ENCODE measurements at places on chromosomes 6 and 20.

GRCh38 chr6:169539176-169539897, 162.5 kb downstream of the WDR27 start:
- no peak for DNase-seq

DNA sequence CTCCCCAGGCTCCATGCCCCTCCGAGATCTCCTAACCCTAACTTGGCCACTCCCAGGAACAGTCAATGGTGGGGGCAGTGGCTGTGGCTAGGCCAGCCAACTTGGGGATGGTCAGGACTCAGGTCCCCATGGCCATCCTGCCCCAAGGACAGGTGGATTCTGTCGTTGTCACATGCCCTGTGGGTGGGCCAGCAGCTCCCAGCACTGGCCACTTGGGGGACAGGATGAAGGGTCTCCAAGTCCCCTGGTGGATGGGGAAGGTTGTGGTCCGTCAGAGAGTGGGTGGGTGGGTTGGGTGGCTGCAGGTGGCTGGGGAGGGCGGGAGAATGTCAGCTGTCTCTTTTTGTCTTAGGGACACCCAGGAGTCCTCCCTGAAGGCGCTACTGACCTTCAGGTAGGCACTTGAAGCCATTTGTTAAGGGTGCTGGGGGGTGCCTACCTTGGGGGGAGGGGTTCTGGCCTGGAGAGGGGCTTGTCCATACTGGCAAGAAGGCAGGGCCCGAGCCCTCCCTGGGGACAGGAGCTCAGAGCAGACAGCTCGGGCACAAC, 5.5 kb downstream of the COL9A3 start:
- DNase-seq = no peak

DNA sequence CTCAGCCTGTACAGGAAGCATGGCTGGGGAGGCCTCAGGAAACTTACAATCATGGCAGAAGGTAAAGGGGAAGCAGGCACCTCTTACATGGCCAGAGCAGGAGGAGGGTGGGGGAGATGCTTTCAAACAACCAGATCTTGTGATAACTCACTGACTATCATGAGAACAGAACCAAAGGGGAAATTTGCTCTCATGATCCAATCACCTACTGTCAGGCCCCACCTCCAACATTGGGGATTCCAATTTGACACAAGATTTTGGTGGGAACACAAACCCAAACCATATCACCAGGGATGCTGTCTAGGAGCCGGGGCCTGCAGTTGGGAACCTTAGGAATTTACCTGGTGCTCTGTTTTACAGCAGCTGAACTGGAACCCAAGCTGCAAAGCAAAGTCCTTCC, 191.1 kb upstream of the CITED2 start:
- no peak for DNase-seq

DNA sequence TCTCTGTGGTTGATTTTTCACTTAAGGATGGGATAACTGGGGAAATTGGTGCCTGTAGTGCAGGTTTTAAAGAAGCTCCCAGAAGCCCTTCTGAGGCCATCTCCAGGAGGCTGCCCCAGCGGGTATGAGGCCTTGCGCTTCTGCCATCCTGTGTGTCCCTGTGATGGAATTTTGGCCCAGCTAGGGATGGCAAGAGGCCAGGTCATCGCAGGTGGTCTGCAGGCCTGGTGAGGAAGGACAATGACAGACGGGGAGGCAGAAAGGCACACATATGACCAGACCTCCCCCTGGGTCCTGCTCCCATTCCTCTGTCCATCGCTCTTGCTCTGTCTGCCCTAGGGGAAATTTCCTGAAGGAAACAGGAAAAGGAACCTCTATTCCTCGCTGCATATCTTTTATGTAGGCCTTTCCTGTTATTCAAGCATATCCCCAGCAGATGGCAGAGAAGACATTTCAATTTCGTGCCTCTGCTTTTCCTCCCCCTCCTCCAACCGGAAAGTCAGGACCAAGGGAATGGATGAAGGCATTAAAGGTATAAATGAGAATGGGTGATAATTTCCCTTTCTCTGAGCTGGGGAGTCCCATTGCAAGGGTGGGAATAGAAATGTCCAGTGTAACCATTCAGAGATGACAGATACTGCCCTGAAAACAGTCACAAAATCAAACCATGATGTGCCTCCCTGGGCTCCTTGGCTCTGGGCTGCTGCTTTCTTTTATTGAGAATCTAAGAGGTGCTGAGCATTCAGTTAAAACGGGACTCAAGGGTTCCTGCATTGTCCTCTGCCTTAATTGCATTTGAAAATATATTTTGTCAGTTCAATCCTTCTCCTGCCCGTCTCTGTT, 17.6 kb upstream of the HLA-F start:
- DNase-seq = no peak

- DNase-seq = no peak
These were observed 23.7 kb upstream of the ID1 start for GRCh38 chr20:31581391-31581790.

- DNase-seq = no peak
These were observed 178.4 kb downstream of the MRPL14 start for GRCh38 chr6:43948527-43949485.

GRCh38 chr6:152380993-152381898, 255.9 kb downstream of the SYNE1 start:
- no peak for DNase-seq

- DNase-seq = no peak
These were observed 24.5 kb downstream of the MAP3K5 start for GRCh38 chr6:136767570-136768309.

GRCh38 chr6:166411721-166412151, 29.0 kb upstream of the MPC1 start:
- no peak for DNase-seq

- no peak for DNase-seq
These were observed 428.8 kb upstream of the ID4 start for GRCh38 chr6:19408331-19408730.

GRCh38 chr20:21113697-21114096, 7.5 kb upstream of the LINC00237 start:
- DNase-seq = no peak

- DNase-seq = no peak
These were observed 553.0 kb upstream of the ADGRB3 start for GRCh38 chr6:68082086-68082485.

DNA sequence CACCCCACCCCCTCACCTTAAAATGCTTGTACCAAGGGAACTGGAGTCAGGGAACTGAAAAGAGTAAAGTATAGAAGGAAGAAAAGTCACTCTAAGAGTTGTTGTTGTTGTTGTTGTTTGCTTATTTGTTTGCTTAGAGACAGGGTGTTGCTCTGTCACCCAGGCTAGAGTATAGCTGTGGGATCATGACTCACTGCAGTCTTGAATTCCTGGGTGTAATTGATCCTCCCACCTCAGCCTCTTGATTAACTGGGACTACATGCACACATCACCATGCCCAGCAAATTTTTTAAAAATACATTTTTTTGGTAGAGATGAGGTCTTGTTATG, 681.6 kb upstream of the GJE1 start:
- no peak for DNase-seq

DNA sequence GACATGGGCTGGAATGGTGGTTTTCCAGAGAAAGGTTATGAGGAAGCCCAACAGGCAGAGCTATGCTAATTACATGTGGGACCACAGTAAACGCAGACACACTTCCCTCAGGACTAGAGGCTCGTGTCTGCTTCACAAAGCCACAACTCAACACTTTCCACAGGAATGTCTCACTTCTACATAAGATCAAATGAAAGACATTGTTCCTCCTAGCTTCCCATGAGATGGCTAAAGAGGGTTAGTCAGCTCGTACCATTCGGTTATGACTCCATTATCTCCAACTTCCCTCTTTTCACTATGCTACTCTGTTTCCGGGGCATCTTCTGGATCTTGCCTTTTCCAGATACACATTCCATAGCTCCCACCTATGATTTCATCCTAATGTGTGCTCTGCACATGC, 29.1 kb upstream of the ZC3H12D start:
- no peak for DNase-seq

DNA sequence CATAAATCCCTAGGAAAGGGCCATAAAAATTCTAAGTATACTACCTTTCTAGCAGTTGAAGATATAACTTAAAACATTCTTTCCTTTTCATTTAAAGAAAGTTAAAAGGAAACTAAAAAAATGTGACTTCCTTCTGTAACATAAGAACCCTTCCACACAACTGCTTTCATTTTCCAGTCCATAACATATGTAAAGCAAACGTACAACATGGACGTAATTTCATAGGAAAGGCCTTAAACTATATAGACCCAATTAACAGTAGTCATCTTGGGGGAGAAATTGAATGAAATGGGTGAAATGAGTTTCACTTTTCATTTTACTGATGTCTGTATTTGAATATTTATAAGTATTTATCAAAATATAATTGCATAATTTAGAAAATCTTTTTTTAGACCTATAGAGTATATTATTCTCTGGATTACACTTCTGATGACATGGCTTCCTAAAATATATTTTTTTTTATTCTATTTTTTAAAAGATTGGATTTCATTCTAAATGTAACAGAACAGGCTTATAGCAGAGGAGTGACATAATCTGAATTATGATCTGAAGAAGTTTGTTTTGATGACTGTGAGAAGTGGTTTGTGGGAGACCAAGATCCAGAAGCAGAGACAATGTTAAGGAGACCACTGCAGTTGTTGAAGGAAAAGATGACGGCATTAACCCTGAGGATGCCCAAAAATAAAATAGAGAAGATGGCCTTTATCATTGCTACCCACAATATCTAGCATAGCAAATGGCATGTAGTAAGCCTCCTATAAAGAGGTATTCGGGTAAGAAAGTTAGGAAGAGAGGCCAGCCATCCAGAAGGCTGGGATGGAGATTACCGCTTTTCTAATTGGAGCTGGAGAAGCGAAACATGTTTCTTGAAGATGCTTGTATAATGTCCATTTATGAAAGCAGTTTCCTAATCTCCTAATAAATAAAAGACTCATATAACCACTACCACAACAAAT, 260.4 kb downstream of the PTPRK start:
- no peak for DNase-seq

DNA sequence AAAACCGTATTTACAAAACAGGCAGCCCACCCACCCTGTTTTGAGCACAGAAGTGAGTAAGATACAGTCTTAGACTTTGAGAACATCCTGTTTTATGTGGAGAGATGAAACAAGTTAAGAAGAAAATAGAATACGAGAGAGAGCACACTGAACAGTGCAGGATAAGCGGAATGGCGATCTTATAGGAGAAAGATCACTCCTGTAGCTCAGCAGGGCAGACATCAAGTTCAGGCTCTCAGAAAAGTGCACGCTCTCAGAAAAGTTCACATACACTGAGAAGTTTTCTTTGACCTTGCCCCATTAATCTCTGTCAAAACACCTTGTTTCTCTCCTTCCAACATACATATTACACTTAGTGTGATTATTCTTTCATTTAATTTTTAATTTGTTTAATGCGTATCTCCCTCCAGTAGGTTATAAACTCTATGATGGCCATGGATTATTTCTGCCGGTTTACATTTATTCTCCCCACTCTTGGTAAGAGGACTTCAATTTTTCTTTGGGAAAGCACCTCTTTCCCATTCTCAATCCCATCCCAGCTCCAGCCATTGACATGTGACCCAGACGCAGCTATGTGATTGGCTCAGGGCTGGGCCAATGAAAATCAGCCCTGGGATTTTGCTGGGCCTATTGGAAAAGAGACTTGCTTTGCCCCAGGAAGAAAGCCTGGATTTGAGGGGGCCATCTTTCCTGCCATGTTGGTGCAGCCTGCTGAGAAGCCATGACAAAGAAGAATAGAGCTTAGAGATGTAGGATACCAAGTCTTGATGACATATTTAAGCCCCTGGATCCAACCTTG, 16.2 kb downstream of the KCNB1 start:
- DNase-seq = no peak

DNA sequence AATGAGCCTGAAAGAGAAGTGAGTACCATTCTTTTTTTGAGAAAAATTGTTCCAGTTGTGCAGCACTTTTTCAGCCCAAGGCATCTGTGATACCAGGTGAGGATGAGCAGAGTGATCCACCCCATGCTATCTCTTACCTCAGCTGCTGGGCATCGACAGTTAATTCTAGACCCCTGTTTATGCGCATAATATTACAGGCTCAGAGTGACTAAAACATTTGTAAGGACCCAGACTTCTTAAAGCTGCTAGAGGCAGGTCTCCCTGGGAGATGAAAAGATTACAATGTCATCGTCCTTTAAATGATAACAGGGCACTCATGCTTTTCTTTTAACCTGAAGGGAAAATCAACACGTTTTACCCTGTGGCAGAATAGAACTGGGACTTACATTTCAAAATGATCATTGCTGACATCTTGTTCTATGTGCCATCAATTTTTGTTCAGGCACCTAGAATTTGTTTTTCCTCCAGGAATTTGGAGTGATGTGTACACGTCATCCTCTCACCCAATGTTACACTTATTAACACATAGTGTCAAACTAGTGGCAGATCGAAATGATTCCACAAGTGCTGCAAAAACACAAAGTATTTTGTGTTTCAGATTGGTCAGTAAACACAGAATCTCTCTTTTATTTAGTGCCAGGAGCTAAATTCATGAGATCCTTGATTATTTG, 684.6 kb downstream of the UTRN start:
- no peak for DNase-seq

DNA sequence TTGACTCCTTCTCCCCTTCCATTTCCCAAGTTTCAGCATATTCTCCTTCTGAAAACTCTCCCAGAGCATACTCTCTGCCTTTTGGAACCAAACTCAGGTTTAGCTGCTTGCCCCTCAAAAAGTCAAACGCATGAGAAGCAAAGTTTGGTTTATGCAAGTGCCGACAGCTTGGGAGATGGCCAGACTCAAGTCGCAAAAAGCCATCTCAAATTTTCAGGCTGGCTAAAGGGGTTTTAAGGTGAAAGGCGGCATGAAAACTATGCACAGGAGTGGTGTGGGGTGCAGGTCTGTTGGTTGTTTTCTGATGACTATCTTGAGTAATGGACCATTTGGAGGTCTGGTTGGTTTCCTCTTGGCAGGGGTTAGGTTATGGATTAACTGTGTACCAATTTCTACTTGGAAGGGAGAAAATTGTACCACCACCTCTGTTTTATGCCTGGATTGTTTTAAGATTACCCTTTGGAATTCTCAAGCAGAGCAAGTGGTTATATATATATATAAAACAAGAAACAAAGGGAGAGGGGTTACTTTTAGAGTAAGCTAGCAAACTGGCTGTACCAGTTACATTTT, 52.4 kb upstream of the SCGN start:
- no peak for DNase-seq

DNA sequence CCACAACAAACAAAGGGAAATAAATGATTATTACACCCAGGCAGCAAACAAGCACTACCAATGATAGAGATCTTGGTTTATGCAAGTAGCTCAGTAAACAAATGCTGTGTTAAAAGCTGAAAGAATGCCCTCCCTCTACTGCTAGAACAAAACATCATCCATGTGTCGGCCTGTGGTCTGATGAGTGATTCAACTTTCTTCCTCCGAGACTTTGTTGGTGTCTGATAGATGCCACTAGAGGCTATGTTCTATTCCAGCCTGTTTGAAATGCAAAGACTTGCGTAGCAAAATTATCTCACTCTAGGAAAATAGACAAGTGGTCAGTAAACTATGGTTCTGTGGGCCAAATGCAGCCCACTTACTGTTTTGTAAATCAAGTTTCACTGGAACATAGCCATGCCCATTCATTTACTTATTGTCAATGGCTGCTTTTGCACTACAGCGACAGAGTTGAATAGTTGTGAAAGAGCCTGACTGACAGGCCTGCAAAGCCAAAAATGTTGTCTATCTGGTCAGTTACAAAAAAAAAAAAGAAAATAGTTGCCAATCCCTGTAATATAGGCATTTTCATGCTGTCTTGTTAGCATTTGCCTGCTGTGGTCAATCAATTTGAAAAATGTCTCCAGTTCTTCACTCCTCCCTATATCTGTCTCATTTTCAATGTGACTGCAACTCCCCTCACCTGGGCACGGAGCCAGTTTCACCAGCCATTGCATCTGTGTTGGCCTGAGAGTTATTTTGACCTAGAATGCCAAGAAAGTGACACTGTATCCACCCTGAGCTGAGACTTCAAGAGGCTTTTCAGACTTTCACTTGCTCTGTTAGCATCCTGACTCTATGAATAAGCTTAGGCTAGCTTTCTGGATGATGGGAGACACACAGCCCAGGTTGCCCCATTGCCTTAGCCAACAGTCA, 544.6 kb upstream of the BTBD3 start:
- DNase-seq = no peak
